ENCODE measurements at places on chromosomes 6 and 20.
A peak's percentile ranks its signal among the peaks of the same experiment; 100 is the strongest.

DNA sequence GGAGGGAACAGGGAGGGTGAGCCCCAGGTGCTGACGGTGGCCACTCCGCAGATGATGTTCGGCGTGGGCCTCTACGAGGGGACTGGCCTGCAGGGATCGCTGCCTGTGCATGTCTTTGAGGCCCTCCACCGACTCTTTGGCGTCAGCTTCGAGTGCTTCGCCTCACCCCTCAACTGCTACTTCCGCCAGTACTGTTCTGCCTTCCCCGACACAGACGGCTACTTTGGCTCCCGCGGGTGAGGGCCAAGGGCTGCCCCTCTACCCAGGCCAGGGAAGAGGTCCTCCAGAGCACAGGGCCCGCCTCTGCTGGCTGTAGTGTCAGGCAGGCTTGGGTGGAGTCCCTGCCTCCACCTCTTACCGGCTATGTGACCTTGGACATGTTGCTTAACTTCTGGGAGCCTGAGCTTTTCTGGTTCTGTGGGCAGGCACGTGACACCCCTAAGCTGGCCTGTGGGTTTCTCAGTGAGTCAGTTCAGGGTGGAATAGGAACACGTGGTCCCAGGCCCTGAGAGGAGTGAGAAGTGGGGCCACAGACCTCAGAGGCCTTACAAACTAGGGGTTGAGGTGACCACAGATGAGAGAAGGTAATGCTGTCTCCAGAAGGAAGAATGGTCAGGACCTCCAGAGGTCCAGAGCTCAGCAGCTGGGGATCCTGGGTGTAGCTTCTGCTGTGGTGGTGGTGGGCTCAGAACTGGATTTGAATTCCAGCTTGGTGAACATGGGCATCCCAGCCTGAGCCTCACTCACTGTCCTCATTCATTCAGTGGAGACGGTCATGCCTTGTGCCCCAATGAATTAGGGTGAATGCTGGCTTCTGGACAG is 11.9 kb downstream of the PCIF1 start:
- peak; percentile 43 for DNase-seq

GRCh38 chr20:41956338-41957074 is 338.3 kb upstream of the CHD6 start:
- no peak for DNase-seq

DNA sequence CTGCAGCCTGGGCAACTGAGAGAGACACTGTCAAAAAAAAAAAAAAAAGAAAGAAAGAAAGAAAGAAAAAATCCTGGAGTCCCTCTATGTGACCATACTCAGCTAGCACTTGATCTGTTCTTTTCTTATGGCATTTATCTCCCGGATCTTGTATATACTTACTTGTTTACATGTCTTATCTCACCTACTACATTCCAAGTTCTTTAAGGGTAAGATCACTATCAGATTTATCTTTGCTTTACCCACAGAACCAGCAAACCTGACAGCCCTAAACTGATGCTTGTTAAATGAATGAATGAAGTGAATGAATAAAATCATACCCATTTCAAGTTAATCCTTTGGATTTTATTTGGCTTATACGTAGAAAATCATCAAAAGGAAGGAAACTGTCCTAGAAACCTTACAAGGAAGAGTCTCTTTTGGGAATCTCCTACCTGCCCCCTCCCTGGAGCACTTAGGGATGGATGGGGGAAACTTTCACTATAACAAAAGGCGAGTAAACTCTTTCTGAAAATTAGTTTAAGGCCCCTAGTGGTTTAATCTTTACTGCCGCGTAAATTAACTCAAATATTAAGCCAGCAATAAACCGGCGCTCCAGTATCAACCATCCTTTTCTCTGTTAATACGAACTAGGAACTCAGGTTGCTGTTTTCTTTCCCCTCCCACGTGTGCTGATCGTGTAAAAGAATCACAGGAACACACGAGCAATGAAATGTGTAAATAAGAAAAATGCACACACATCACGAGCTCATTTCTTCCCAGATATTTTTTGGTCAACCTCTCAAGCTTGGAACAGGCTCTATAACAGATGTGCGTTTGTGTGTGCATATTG is 1.3 kb upstream of the UTRN start:
- DNase-seq: no peak

DNA sequence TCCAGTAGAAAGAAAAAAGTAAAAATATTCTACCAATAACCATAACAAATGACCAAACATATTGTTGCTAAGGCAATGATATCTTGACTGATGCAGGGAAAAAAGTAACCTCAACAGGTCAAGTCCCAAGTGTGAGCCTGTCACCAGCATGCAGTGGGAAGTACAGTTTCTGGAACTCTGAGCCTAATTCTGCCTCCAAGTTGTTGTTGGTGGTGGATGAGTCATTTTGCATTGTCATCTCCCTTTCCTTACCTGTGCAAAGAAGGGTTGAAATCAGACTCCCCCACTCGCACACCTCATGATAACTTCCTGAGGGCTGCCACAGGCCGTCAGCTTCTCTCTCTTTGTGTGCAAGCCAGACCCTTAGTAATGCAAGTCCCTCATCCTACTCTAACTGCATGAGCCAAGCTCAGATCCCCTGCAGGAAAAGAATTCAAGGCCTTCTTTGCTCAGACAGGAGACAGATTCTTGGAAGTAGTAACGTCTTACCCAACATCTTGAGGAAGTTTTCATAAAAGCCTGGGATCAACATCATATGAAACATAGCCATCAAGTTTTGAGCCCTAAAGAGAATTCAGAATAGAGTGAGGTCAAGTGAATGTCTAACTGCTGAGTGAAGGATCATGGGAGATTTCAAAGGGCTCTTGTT is 207.6 kb upstream of the FOXA2 start:
- no peak for DNase-seq

GRCh38 chr20:8912096-8912495 is 156.8 kb upstream of the PLCB4 start:
- DNase-seq: no peak
